ENCODE measurements at places on chromosomes 3 and 15. TPM values are rescaled to one million over a fixed set of nuclear protein-coding genes. Genes with fewer than 3 reads are reported as not detected.

SNTN gene
- not detected for total RNA-seq

DNA sequence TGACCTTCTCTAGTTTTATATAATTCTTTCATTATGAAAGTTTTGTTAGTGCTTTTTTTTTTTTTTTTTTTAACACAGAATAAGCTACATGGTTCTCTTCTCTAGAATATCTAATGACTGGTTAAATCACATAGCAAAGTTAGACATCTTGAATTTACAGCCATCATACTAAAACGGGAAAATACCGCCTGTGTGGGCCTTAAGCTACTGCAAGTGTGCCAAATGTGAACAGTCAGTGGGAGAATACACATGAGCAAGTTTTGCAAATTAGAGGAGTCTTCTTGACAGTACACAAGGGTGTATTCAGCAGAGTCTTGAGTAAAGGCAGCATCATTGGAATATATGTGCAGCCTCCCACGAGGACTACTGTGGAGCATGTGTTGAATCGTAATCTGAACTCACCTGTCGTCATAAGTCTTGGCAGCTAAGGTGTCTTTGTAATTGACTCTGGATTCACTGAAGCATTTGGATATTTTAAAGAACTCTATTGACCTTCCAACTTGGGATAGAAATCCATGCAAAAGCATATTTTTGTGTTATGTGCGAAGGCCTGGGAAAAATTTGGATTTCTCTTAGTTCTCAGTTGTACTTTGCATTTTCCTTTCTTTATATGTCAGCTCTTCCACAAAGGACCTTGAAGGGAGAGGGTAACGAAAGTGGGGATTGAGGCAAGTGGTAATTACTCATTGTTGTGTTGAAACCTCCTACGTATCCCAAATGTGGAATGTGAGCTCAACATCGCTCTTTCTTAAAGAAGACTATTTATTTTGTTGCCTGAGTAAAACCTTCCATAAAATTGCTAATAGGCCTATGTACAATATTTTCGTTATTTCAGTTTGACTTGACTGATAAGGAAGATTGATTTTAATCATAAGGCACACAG, 117.4 kb downstream of the ATG7 start:
- no peak for DNase-seq

DNA sequence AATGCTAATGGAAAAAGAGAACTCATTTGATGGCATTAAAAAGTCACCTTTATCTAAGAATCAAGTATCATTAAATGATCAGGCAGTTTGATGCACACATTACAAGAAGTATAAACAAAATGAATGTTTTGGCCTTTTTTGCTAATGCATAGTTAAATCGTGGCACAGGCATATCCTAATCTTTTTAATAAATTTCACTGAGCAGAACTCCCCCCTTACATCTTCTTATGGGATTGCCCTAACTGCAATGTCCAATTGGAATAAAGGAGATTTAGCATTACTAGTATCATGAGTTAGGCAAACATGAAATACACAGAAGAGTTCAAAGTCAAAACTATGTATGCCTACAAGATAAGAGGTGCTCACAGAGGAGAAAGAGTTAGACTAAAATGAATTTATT, 32.7 kb downstream of the USF3 start:
- no peak for DNase-seq

ITIH1 gene
- total RNA-seq: not detected

GRCh38 chr3:58260733-58261132, 23.1 kb downstream of the ABHD6 start:
- DNase-seq: peak; percentile 30

NT5DC2 gene
- total RNA-seq: 46.9 TPM

DNA sequence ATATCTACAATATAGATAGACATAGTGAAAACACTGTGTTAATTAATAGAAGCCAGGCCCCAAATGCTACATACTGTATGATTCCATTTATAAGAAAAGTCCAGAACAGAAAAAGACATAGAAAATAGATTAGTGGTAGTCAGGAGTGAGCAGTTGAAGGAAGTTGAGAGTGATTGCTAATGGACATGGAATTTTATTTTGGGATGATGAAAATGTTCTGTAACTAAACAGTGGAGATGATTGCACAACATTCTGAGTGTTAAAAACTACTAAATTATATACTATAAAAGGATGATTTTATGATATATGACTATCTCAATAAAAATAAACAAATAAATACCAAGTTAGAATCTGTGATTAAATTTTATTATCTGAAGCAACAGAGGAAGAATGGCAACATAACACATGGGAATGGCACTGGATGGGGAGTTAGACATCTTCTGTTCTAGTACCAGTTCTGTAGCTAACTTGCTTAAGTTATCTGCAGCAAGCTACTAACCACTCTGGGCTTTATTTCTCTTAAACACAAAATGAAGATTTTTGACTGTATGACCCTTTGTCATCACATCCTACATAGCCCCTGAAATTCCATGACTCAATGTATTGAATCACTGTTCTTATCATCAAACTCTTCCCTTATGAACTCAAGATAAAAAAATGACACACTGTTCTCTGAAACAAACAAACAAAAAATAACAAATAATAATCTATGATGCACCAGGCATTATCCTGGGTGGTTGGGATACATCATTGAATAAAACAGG, 612.7 kb downstream of the TBL1XR1 start:
- DNase-seq: no peak

DNA sequence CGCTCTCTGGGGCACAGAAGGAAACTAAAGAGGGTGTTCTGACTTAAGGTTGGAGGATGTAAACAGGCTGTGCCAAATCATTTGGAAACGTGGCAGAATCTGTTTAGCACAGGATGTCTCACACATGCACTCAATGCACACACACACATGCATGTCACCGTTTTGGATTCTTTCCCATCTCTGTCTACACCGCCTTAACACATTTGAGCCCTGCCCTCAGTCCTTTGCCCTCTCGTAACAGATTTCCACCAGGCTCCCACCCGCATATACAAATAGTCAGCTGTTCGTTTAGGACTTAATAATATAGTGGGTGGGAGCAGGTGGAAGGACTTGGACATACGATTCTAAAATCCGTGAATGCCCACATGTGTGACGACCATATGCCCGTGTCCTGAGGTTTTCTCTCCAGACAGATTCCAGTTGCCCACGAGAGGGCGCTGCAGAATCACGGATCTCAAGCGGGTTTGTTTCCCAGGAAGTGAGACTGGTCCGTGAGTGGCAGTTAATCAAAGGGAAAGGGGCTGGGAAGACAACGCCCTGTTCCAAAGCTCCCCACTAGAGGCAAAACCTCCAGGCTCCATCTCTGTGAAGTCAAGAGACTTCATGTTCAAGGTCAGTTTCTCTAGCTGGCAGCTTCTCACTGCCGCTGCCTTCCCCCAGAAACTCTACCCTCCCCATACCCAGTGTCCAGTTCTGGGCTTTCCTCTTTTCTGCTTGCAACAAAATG, 44.5 kb downstream of the NOX5 start:
- peak; percentile 86 for DNase-seq

GRCh38 chr3:29297998-29298397, 17.1 kb downstream of the RBMS3 start:
- no peak for DNase-seq

DNA sequence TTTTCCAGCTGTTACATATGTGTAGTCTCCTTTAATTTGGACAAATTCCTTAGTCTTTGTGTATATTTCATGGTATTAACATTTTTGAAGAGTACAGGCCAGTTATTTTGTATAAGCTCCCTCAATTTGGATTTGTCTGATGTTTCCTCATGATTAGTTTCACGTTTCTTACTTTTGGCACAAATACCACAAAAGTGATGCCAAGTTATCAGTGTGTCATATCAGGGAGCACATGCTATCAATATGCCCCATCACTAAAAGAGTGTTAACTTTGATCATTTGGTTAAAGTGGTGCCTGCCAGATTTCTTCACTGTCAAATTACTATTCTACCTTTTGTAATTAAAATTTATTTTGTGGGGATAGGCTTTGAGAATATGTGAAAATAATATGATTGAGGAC, 14.6 kb downstream of the PCNP start:
- DNase-seq: no peak

GRCh38 chr3:38634111-38634510, 15.4 kb downstream of the SCN5A start:
- peak; percentile 73 for DNase-seq

SYNPR gene
- total RNA-seq: not detected

GRCh38 chr15:100690032-100690794, 87.8 kb downstream of the ASB7 start:
- DNase-seq: no peak

GRCh38 chr3:127050733-127051132, 67.8 kb downstream of the PLXNA1 start:
- DNase-seq: no peak

MRPS25 gene
- 22.2 TPM for total RNA-seq

- DNase-seq: peak; percentile 15
Observed at GRCh38 chr3:183381179-183381578, 47.2 kb downstream of the MCF2L2 start.

- no peak for DNase-seq
Observed at GRCh38 chr3:13245615-13245978, 172.4 kb upstream of the IQSEC1 start.

UBAP1L gene
- total RNA-seq: not detected

GRCh38 chr3:127779747-127780146, 42.6 kb downstream of the MGLL start:
- peak; percentile 81 for DNase-seq

GRCh38 chr3:197491923-197492664, 63.7 kb downstream of the BDH1 start:
- no peak for DNase-seq

GRCh38 chr3:98594628-98595324, 1.4 kb upstream of the CPOX start:
- DNase-seq: no peak

- DNase-seq: peak; percentile 44
Observed at GRCh38 chr3:15327941-15328340, 4.4 kb downstream of the SH3BP5 start.

GRCh38 chr3:66520724-66521123, 19.9 kb upstream of the LRIG1 start:
- DNase-seq: no peak

CACNA2D2 gene
- not detected for total RNA-seq

DNA sequence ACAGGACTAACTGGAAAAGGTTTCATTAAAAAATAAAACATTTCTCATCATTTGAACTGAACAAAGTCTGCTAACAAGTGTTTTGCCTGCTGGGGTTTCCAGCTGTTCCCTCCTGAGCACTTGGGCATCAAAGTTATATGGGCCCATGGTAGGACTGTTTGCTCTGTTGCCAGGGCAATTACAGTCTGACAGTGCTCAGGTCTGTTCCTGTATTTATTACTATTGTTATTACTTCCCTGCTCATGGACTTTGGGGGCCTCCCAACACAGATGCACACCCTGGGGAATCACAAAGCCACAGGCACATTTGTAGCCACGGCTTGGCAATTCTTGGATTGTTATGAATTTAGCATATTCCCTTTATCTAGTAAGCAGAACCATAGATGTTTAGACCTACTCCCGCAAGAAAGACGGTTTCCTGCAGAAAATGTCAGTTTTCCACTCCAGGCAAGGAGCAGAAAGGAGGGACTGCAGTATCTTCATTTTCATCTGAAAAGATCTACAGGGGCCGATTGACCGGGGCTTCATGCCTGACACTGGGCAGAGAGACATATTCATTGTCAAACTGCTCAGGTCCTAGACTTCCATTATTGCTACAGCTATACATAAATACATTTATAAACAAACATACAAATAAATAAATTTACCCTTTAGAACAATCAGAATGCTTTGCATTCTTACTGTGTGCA, 580.2 kb downstream of the AGBL1 start:
- no peak for DNase-seq

CTXN2 gene
- not detected for total RNA-seq

DNA sequence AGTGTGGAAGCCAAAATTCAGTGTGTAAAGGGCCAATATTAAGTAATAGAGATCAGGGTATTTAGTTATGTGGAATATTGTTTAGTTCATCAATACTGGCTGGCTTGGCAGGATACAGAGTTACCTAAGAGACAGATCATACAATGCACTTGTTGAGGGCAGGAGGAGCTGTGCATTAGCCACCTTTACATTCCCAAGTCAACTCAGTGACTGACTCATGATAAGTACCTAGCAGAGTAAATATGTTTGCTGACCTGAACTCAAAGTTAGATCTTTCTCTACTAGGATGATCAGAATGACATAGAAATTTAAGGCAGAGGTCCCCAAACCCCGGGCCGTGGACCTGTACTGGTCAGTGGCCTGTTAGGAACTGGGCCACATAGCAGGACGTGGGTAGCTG, 3.5 kb upstream of the ABHD17C start:
- DNase-seq: no peak

DNA sequence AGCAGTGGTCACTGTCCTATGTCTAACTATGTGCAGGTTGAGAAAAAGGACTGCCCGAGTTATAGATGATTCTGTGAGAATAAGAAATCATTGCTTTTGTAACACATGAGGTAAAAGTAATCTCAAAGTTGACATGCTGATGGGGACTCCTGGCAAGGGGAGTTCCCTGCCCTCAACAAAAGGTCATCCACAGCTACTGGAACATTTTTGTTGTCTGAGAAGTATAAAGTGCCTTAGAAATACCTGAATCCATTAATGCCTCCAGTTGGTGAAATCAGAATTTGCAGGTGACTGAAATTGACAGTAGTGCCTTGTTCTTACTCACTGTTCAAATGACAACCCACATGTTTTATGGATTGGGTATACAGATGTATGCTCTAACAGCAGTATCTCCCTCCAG, 43.7 kb upstream of the RBM5 start:
- no peak for DNase-seq

DNA sequence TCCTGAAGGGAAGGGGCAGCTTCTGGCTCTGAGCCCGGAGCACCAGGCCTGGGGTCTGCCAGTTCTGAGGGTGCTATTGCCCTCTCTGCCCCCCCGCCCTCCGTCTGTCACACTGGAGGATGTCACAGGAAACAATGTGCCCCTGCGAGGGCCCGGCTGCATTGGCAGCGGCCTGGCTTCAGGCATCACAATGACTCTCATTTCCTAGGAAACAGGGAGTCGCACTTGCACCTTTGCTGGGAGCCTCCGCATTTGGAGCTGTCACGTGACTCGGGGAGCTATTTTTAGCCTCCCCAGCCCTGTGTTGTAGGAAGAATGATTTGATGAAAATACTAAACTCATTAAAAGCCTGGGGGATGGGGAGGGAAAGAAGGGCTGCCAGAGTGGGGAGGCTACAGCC, 518.9 kb downstream of the SHQ1 start:
- no peak for DNase-seq

ATP13A4 gene
- 0.02 TPM for total RNA-seq

- DNase-seq: no peak
Observed at GRCh38 chr3:107599772-107600145, 77.0 kb downstream of the BBX start.

PLSCR2 gene
- not detected for total RNA-seq

SLITRK3 gene
- 0.25 TPM for total RNA-seq

- no peak for DNase-seq
Observed at GRCh38 chr3:179304605-179305004, 18.2 kb upstream of the ZNF639 start.

All from H4 (cell line).